SHP77 treated with DMSO at 0.1 percent for 48 hours (cell line): ENCODE measurements at places on chromosomes 3 and 15.

DNA sequence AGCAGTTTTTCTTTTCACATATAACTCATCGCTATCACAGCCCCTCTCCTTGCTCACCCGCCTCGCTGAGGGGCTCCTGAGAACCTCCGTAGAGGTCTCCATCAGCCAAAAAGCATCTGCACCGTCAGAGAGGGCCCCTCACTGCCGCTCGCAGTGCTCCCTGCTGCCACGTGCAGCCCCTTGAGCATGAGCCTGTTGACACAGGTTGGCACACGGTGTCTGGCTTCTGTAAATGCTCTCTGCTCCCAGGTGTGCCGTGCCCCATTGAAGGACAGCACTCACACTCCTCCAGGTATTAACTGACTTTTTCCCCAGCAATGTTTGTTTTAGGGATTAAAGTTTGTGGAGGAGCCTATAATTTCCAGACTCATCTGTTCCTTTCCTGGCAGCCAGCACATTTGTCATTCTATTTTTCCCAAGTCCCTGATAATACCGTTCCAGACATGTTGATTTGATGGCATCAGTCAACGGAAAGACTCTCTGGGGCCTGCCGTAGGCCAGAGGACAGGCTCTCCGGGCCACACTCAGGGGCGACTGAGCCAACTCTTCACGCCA is 2.1 kb upstream of the FURIN start:
- peak; percentile 32 for DNase-seq

- no peak for DNase-seq
Measured at GRCh38 chr3:172079326-172079976, 40.1 kb downstream of the FNDC3B start.

GRCh38 chr3:133881492-133881891 is 14.2 kb downstream of the RAB6B start:
- no peak for DNase-seq

DNA sequence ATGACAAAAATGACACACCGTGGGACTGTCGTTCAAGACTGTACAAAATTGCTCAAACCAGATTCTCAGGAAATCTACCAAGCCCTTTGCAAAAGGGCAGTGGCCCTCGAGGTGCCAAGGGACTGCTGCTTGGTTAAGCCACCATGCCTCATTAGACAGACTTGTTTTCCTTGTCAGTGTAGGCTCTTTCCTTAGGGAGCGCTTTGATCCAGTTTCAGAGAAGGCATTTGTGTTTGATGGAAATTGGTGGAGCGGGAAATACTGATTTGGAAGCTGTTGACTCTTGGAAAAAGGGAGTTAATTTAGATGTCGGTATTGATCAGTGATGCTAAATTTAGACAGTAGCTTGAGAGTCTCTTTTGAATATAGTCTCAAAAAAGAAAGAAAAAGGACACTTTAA is 304.3 kb upstream of the UMPS start:
- DNase-seq = no peak

GRCh38 chr3:74134831-74135230 is 479.6 kb downstream of the CNTN3 start:
- DNase-seq = no peak

- DNase-seq = no peak
Measured at GRCh38 chr3:194161131-194162045, 25.4 kb downstream of the HES1 start.

DNA sequence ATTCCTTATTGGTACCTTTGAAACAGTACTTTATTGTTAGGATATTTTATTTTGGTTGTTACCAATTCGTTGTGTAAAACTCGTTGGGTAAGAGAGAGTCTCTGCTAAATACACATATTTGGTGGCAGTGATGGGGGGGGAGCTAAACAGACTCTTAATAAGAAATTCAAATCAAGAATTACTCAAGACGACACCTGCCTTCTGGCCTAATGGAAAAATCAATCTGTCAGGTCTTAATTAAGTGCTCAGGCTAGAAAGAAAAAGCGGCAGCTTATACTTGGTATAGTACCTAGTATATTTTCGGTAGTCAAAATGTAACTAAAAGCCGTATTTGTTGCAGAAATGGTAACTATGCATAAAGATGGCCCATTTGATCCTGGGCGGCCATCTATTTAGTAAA is 18.2 kb downstream of the FOXP1 start:
- no peak for DNase-seq

DNA sequence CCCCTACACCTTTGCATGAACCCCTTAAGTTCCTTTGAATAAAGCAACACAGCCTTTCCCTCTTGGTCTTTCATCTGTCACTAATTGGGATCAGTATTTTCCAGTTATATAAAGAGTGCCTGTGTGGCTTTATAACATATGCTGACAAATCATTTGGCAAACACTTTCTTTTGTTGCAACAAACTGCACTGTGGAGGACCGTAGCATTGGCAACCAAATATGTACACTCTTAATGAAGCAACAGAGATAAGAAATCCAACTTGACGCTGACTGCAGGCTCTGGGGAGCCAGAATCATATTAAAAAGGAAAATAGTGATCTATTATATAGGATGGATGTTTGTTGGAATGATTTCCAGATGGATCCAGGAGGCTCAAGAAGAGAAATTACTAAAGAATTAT is 120.1 kb upstream of the PRICKLE2 start:
- DNase-seq = no peak

DNA sequence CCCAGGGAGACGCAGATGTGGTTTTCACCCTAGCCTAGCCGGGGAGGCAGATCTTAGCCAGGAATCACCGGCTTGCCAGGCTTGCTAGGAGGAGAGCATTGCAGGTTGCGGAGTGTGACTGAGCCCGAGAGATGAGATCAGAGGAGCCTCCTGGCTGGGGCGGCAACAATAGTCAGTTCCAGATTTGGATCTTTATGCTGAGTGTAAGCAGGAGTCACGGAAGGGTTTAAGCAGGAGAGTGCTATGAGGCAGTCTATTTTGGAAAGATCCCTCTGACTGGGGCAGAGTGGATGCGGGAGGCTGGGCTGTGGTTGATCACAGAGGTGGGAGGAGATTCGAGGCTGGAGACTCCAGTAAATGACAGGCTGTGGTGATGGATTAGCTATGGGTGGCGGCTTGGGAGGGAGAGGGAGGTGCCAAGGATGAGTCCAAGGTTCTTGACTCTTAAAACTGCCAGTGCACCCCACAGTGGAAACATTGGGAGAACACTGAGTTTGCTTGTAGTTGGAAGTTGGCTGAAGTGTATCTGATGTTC is 10.4 kb upstream of the BAHD1 start:
- DNase-seq = no peak

DNA sequence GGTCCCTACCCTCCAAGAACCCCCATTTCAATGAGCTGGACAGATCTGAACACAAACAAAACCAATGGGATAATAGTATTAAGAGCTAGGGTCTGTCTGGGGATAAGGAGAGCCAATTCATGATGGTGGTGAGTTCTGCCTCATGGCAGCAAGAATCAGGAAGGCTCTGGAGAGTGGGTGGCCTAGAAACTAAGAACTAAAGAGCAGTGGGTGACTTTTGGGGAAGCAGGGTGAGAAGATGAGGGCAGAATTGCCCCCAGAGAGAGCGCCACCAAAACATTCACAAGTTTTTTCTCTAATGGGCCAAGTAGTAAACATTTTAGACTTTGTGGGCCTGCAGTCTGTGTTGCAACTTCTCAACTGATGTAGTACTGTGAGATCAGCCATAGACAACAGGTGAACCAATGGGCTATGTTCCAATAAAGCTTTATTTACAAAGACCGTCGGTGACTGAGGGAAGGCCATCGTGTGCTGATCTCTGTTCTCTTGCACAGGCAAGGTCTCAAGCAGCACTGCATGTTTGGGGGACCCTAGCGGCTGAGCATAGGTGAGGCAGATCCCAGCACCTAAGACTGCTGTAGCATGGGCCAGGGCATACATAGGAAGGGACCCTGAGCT is 225.5 kb upstream of the ST8SIA2 start:
- DNase-seq = no peak

DNA sequence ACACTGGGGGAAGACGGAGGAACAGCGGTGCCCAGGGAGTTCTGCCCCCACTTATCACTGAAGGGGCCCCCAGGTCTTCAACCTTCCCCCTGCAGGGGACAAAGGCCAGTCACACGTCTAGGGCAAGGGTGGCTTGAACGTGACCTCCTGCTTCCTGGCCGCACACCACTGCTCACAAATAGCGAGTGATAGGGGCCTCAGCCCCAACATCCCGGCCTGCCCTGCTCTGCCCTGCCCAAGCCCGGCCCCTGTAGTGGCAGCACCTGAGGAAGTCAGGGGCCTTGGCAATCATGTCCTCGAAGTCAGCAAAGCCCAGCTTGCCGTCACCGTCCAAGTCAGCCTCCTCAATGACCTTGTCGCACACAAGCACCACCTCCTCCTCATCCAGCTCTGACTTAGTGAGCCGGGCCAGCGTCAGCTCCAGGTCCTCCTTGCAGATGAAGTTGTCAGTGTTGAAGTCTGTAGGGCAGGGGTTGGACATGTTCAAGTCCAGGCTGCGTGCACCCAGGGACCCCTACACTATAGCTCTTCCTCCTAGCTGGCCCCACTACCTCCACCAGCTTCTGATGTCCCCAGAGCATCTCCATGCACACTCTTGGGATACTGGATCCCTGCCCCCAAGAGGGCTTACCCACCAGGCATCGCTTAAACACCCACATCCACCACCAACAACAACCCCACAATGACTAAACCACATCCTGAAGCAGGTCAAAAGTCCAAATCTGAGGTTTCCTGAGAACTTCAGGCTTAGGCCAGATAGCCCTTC is 13.3 kb downstream of the SH2D7 start:
- no peak for DNase-seq

DNA sequence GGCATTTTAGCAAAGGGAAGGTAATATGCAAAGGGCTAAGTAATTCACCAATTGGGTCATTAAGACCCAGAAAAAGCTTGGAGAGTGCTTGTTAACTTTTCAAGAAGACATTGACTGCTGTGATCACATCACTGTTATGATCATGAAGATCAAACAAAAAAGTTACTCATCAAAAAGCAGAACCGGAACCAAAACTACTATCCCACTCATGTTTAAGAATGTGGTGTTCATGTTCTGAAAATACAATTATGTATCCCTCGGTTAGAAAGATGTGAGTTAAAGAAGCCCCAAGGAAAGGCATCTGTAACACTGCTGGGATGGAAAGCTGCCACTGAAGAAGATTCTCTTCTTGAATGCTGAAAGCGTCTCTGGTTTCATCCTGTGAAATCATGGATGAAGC is 32.6 kb downstream of the BBX start:
- DNase-seq = no peak

- DNase-seq = no peak
Measured at GRCh38 chr3:116553355-116553754, 108.1 kb upstream of the LSAMP start.

GRCh38 chr3:129021140-129021551 is 20.0 kb downstream of the EFCC1 start:
- DNase-seq = no peak

DNA sequence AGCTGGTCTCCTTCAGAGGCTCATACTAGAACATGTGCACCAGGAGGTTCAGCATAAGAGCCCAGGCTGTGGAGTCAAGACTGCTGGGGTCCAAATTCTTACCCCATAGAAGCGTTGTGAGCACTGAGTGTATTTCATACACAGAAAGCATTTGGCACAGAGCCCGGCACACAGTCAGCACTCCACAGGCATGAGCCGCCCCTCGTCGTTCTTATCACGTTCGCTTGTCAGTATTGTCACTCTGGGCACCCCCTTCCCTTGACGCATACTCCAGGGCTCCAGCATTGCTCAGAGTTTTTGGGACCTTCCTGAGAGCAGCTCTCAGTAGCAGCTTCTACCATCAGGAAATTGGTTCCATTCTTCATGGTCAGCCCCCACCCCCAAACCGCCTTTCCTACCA is 25.2 kb downstream of the CORO2B start:
- DNase-seq = no peak

- no peak for DNase-seq
Measured at GRCh38 chr3:24640330-24640877, 145.8 kb upstream of the THRB start.

- no peak for DNase-seq
Measured at GRCh38 chr3:70539908-70540307, 227.5 kb upstream of the MDFIC2 start.

DNA sequence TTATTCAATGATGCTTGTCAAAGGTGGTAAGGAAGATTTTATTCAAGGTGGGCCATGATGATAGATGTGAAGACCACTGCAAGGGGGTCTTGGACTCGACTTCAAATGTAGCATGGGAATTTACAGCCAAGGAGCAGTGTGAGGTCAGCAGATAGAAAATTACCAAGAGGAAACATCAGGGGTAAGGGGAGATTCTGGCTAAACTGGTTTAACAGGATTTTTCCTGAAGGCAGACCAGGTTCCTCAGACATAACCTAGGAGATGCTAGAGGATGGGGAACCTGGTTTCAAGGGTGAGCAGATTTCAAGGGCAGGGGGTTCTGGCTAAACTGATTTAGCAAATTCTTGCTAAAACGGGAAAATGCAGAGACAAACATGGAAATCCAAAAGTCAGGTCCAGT is 464.9 kb downstream of the TAFA4 start:
- DNase-seq = no peak

- no peak for DNase-seq
Measured at GRCh38 chr3:171832989-171833388, 10.2 kb upstream of the TMEM212 start.

DNA sequence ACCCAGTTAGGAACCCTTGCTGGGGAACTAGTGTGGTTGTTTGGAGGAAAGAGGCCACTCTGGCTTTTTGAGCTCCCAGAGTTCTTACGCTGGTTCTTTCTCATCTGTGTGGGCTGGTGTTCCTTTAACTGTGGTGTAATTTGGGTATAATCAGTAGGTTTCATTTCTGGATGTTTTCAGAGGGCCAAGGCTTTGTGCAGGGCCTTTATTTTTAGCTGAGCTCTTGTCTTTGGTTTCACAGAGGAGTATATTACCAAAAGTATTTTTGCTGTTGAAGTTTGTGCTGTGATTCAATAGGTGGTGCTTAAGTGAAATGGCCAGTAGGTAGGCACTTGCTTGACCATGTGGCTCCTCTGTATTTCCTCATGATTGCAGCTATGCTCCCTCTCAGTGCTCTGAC is 357.9 kb downstream of the KCNH8 start:
- DNase-seq = no peak

GRCh38 chr3:176741664-176742047 is 455.6 kb downstream of the TBL1XR1 start:
- peak; percentile 31 for DNase-seq

- DNase-seq = no peak
Measured at GRCh38 chr3:94114666-94115065, 51.8 kb downstream of the NSUN3 start.

- no peak for DNase-seq
Measured at GRCh38 chr3:52820736-52821135, 9.7 kb downstream of the ITIH4 start.

- DNase-seq = no peak
Measured at GRCh38 chr3:9079676-9080075, 116.4 kb upstream of the RAD18 start.

- DNase-seq = no peak
Measured at GRCh38 chr3:167318306-167318705, 61.8 kb downstream of the ZBBX start.

DNA sequence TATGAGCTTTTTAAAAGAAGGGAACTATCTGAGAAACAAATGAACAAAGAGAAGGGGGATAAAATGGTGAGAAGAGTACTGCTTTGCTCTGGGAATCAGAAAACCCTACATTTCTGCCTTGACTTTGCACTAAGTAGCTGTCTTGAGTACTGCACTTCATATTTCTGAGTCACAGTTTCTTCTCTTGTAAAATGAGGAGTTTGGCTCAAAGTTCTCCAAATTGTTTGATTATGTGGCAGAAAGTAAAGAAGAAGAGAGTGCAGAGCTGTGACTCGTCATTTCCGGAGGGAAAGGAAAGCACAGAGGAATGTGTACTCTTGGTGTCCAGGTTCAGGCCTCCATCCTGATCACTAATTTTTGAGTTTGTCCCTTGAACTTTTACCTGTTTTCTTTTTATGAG is 54.7 kb downstream of the TP63 start:
- no peak for DNase-seq
